Activated T-helper 2 cell treated with anti-CD3 and anti-CD28 coated beads, Interferon-gamma antibody, Interleukin-2, Interleukin-4, amounts not matched to agents 10 μg/mL and 5 μg/mL and 100 μg/mL, durations not matched to agents 14 hours and 24 hours and 36 hours (primary cell): ENCODE measurements at places on chromosomes 5 and 9. TPM values are rescaled to one million over a fixed set of nuclear protein-coding genes. Genes with fewer than 3 reads are reported as not detected.
A peak's percentile ranks its signal among the peaks of the same experiment; 100 is the strongest.

Gene ABO
- 0.14 and 0.30 TPM in 2 replicates for total RNA-seq

Gene SLC25A2
- 0.16 TPM in 1 of 2 replicates, not detected in the other for total RNA-seq

Gene MELK
- 56.3 and 57.9 TPM in 2 replicates for total RNA-seq

Gene FST
- total RNA-seq, result not detected in 2 replicates

Gene TMEM174
- not detected in 2 replicates for total RNA-seq

GRCh38 chr5:178114325-178115135 lies 1.2 kb downstream of the N4BP3 start:
- DNase-seq, result no peak
- H3K27me3 ChIP-seq, result peaks cover 12% of the 10 kb centered on the region
- H3K27ac ChIP-seq, result peak overlapping the region; percentile 39
- peaks cover 29% of the 10 kb centered on the region for H3K4me1 ChIP-seq
- H3K4me3 ChIP-seq, result peak overlapping the region; percentile 84

DNA sequence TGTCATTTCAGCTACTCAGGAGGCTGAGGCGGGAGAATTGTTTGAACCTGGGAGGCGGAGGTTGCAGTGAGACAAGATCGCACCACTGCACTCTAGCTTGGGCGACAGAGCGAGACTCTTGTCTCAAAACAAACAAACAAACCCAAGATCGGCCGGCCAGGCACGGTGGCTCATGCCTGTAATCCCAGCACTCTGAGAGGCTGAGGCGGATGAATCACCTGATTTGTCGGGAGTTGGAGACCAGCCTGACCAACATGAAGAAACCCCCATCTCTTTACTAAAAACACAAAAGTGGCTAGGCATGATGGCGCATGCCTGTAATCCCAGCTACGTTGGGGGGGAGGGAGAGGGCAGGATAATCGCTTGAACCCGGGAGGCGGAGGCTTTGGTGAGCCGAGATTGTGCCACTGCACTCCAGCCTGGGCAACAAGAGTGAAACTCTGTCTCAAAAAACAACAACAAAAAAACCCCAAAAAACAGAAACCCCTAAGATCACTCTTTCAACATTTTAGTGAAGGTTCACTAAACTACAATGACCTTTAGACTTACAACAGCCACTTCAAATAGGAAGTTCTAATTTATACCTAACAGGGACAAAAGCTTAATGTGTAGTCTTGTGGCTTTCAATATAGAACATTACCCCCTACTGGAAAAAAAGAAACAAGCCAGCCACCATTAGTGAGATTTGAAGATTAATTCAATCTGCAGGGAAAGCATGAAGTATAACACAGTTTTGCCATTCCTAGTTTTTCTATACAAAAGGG lies 7.0 kb downstream of the HSPA9 start:
- H3K4me3 ChIP-seq, result no peak overlapping the region
- no peak overlapping the region for H3K27ac ChIP-seq
- no peaks in the 10 kb centered on the region for H3K27me3 ChIP-seq
- H3K36me3 ChIP-seq, result peaks cover 96% of the 10 kb centered on the region
- DNase-seq, result no peak

DNA sequence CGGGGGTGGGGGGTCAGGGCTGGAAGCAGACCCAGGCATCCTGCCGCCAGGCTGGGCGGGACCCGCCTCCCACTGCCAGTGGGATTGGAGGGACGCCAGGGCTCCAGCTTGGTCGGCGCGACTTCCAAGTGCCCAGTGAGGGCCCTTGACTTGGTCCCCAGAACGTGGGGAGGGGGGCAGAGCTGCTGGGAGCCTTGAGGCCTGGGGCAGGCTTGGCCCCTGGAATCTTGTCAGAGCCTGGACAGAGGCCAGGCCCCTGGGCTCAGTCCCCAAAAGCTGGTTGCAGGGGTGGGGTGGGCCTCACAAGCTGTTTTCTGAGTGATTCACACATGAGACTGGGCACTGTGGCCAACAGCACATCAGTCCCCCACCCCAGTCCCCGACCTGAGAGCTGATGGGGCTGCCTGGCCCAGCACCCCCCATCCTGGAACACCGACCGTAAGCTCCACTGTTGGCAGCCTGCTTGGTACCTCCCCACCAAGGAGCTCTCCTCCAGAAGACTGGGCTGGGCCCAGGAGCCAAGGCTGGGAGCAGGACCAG lies 526 bp downstream of the CLIC3 start:
- peaks cover 10% of the 10 kb centered on the region for H3K36me3 ChIP-seq
- DNase-seq, result no peak
- H3K27ac ChIP-seq, result no peak overlapping the region
- H3K4me1 ChIP-seq, result peaks cover 31% of the 10 kb centered on the region
- H3K27me3 ChIP-seq, result no peaks in the 10 kb centered on the region

DNA sequence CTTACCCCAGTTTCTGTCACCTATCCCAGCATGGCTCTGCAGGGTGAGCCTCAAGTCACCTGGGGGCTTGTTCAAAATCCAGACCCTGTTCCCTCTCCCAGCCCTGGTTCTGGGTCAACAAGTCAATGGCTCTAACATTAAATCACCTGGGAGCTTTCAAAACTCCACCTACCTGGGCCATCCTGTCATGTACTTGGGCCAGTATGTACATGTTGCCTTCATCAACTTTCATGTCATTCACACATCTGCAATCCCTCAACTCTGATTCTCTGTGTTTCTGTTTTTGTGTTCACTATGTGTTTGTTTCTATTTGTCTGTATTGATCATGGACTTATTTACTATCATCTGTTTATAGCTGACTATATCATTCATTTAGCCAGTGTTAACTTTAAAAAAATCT lies 2.1 kb upstream of the SH3GLB2 start:
- H3K4me1 ChIP-seq, result peaks cover 3% of the 10 kb centered on the region
- H3K4me3 ChIP-seq, result no peak overlapping the region
- H3K27ac ChIP-seq, result peak overlapping the region; percentile 39
- no peaks in the 10 kb centered on the region for H3K27me3 ChIP-seq
- H3K36me3 ChIP-seq, result no peaks in the 10 kb centered on the region
- DNase-seq, result no peak

DNA sequence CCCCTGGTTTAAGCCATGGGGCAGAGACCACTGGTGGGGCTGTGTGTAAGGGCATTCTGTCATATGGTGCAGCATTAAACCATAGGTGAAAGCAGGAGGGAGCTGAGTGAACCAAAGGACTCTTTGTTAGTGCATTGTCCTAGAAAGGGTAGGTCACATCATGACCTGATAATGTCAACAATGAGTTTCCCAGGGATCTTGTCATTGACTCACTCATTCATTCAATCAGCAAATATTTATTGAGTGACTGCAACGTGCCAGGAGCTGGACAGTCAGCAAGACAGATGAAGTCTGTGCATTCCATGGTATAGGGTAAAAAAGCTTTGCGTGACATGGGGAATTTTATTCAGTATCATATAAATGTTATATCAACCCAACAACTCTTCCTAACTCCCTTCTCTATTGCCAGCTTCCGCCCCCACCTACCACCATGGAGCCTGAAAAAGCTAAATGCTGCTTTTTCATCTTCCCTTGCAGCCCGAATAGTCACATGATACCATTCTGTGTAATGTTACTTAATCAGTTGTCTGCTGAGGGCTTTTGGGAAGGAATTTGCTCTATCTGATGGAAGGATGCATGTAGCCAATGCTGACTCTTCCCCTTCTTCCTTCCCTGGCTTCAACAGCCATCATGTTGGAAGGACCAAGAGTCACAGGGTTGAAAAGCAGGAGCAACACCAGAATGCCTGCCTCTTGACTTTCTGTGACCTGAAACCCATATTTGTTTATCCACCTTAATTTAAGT lies 11.5 kb upstream of the OTULINL start:
- no peak for DNase-seq
- no peak overlapping the region for H3K4me3 ChIP-seq
- peaks cover 3% of the 10 kb centered on the region for H3K4me1 ChIP-seq

DNA sequence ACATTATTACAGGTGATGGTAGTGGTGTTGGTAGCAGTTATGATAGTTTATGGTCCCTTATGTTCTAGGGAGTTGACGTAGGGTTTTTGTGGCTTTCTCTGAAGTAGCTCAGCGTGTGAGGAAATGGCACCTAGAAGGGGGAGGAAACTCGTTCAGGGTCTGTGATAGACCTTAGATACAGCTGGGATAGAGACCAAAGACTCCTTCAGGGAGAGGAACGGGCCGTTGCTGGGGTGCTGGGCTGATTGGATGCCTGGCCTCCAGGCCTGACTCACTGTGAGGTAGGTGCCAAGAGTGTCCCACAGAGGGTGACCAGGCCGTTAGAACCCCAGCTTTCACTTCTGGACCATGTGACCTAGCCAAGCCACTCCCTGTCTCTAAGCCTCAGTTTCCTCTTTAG lies 96.6 kb downstream of the DAB2IP start:
- no peaks in the 10 kb centered on the region for H3K27me3 ChIP-seq
- no peak overlapping the region for H3K27ac ChIP-seq
- peaks cover 3% of the 10 kb centered on the region for H3K4me1 ChIP-seq

DNA sequence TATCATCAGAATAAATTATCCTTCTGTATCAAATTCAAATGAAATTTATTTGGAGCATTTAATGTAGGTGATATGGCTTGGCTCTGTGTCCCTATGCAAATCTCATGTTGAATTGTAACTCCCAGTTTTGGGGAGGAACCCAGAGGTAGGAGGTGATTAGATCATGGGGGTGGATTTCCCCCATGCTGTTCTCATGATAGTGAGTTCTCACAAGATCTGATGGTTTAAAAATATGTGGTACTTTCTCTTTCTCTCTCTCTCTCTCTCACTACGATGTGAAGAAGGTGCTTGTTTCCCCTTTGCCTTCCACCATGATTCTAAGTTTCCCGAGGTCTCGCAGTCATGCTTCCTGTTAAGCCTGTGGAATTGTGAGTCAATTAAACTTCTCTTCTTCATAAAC lies 678.4 kb upstream of the RGMB start:
- no peak overlapping the region for H3K4me3 ChIP-seq
- no peaks in the 10 kb centered on the region for H3K36me3 ChIP-seq
- no peak for DNase-seq
- H3K27ac ChIP-seq, result no peak overlapping the region

DNA sequence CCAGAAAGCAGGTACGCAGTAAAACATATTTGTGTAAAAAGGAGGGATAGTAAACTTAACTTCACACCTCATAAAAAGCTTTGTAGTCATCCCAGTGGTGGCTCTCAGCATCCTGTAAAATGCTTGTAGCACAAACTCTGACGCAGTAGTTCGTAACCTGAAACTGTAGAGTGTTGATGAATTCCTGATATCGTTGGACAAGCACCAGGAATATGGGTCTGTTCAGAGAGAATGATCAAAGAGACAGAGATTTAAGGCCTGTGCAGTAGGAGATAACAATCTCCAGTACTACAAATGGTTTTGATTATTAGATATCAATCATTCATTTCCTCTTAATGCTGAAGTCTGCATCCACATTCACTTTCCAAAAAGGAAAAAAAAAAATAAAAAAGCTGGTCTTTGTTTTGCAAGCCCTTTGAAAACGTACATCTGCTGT lies 148.5 kb downstream of the KIAA0825 start:
- no peaks in the 10 kb centered on the region for H3K27me3 ChIP-seq
- DNase-seq, result no peak
- no peaks in the 10 kb centered on the region for H3K4me1 ChIP-seq

GRCh38 chr9:84304166-84304565 lies 36.4 kb downstream of the SLC28A3 start:
- no peak overlapping the region for H3K4me3 ChIP-seq
- DNase-seq, result no peak
- H3K36me3 ChIP-seq, result peaks cover 3% of the 10 kb centered on the region
- peaks cover 9% of the 10 kb centered on the region for H3K4me1 ChIP-seq
- H3K27ac ChIP-seq, result no peak overlapping the region

DNA sequence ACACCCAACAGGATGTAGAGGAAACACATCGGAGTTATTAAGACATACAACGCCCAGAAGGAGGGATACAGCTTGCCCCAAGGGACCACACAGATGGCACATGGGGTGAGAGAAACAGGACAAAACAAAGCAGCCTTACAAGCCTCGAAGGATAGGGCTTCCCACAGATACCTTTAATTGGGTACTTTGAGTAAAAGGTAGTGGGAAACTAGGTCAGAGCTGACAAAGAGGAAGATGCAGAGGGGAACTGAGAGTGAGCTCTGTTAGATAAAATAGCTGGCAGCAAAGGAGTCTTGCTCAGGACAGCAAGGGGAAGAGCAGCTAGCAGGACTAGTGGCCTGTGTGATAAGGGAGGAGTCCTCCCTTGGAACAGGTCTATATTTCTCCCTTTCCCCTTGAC lies 48.2 kb downstream of the OTP start:
- H3K36me3 ChIP-seq, result no peaks in the 10 kb centered on the region
- H3K4me3 ChIP-seq, result no peak overlapping the region
- no peaks in the 10 kb centered on the region for H3K4me1 ChIP-seq
- H3K27me3 ChIP-seq, result peaks cover 31% of the 10 kb centered on the region

GRCh38 chr9:36922548-36922947 lies 111.5 kb downstream of the PAX5 start:
- H3K27ac ChIP-seq, result no peak overlapping the region
- no peak overlapping the region for H3K4me3 ChIP-seq
- H3K36me3 ChIP-seq, result no peaks in the 10 kb centered on the region
- H3K4me1 ChIP-seq, result peaks cover 18% of the 10 kb centered on the region
- no peaks in the 10 kb centered on the region for H3K27me3 ChIP-seq
- DNase-seq, result no peak

DNA sequence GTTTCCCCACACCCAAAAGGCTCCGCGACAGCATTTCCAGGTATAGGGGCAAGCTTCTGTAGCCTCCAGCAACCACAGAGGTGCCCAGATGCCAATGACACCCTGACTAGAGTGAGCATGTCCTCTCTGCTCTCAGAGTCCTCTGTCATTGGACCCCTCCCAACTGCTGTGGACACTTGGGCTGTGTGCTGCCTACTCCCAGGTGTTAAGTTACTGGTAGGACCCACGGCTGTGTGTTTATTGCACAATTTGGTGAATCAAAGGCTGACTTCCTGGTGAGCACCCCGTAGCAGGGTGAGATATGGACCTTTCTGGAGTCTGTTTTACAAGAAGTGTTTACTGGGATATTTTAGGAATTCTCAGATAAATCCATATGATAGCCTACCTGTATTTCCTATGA lies 36.0 kb downstream of the SH3GL2 start:
- no peaks in the 10 kb centered on the region for H3K36me3 ChIP-seq
- H3K27ac ChIP-seq, result no peak overlapping the region
- H3K27me3 ChIP-seq, result no peaks in the 10 kb centered on the region
- no peak for DNase-seq
- no peak overlapping the region for H3K4me3 ChIP-seq

DNA sequence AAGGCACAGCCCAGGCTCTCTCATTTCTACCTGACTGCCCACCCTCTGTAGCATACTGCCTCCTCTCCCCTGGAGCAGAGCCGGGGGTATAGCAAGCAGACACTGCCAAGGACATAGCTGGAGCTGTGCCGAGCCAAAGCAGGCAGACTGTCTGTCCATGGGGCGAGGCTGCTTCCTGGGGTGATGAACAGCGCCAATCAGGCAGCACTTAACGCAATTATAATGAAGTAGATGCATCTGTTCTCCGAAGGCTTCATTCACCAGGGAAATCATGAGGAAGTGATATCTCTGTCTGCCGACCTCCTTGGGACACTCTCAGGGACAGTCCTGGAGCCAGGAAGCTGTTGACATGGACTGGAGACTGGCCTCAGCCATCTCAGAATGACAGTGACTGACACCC lies 230.7 kb downstream of the ASTN2 start:
- no peak overlapping the region for H3K4me3 ChIP-seq
- no peaks in the 10 kb centered on the region for H3K27me3 ChIP-seq
- no peaks in the 10 kb centered on the region for H3K4me1 ChIP-seq
